ENCODE measurements at places on chromosomes 13 and 19.
A peak's percentile ranks its signal among the peaks of the same experiment; 100 is the strongest.

DNA sequence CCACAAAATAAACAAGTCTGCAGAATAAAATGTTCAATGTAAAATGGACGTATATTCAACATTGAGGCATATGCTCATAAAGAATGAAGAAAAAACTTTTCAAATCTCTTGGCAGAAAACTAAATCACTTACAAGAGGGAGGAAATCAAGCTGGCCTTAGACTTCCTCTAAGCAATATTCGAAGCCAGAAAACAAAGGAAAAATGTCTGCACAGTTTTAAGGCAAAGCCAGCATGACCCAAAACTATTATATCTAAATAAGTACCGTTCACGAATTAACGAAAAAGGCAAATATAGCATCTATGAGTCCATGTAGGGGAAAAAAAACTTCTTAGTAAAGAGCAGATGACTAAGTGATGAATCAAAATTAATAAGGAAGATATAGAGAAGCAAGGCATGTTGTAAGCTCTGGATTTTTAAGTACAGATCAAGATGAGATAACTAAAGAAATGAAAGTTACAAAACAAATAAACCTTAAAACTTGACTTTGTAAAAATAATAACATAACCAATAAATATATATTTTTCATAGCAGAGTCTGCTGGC lies 101.3 kb downstream of the KCNRG start:
- H3K27ac ChIP-seq = no peak overlapping the region
- H3K36me3 ChIP-seq = no peaks in the 10 kb centered on the region
- H3K4me3 ChIP-seq = no peak overlapping the region

DNA sequence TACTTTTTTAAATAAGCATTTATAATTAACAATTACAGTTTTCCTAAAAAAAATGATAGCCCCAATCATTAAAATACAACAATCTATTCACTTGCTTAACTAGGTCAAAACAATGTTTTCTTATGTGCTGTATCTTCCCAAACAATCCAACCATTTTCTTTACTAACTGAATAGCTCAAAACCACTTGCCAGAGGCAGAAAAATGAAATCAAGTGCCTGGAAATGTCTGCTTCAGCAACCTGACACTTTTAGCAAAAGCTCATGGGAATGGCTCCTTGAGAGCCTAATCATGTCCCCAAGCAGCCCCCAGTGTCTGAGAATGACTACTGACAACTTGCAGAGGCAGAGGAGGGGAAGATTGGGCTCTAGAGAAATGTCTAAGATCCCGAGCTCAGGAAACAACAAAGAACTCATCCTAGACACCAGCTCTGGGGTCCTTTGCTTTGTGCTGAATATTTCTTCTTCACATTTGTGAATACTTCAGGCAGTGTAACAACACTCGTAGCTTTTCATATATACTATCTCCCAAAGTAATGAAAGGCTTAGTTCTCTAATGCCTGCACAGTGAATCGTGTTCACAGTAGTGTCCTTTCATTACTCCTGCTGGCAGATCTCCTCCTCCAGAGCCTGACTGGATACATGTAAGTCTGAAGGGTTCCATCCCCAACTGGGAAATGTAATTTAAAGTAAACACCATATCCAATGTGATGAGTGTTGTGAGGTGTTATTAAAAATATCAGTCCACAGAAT lies 280.0 kb downstream of the LHFPL6 start:
- H3K27ac ChIP-seq = no peak overlapping the region
- no peak overlapping the region for H3K4me3 ChIP-seq

GRCh38 chr19:44718441-44719261 lies 19.7 kb downstream of the CEACAM16 start:
- H3K36me3 ChIP-seq = no peaks in the 10 kb centered on the region
- no peaks in the 10 kb centered on the region for H3K27me3 ChIP-seq
- H3K4me1 ChIP-seq = peaks cover 18% of the 10 kb centered on the region

DNA sequence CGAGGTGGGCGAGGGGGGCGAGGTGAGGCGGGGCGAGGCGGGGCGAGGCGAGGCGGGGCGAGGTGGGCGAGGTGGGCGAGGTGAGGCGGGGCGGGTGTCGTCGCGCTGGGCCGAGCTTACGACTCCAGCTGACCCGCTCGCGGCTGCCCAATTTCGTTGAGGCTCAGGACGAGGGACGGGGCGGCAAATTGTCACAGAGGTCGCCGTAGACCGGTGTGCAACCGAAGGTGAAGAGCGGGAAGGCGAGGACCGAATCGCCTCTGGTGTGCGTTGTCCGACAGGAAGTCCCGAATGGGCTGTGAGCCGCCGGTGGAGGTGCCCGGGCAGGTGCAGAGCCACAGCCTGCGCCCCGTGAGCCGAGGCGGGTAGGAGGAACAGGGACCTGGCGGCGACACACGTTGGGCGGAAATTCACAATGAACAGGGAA lies at the start of gene LACC1:
Gene LACC1, plus strand, starts transcription at position 150 of the 427 bp plus-strand sequence. CDS start 1,082 bp downstream, outside the sequence.
- peaks cover 11% of the 10 kb centered on the region for H3K4me1 ChIP-seq
- H3K4me3 ChIP-seq = peak within 1 kb of the TSS; percentile 75
- H3K36me3 ChIP-seq = no peaks in the 10 kb centered on the region
- peak within 1 kb of the TSS; percentile 87 for H3K27ac ChIP-seq
- peak; percentile 7 for DNase-seq
- no peaks in the 10 kb centered on the region for H3K27me3 ChIP-seq

DNA sequence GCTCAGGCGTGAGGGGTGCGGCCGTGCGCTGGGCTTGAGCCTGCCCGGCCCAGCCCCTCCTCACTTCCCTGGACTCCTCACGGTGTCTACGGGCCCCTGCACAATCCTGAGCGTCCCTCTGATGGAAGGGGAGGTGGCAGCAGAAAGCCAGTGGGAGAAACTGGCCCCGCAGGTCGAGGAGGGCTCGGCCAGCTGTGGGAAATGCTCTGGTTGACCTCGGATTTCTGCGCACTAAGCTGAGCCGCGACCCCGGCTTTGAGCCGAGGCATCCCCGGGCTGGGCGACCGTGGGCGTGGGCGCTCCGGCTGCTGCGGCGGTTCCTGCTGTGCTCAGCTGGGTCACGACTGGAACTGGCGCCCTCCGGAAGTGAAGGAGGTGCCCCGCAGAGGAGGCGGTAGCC lies 70.1 kb downstream of the ZNF208 start:
- no peak overlapping the region for H3K27ac ChIP-seq
- no peak for DNase-seq
- H3K27me3 ChIP-seq = no peaks in the 10 kb centered on the region
- H3K36me3 ChIP-seq = no peaks in the 10 kb centered on the region

DNA sequence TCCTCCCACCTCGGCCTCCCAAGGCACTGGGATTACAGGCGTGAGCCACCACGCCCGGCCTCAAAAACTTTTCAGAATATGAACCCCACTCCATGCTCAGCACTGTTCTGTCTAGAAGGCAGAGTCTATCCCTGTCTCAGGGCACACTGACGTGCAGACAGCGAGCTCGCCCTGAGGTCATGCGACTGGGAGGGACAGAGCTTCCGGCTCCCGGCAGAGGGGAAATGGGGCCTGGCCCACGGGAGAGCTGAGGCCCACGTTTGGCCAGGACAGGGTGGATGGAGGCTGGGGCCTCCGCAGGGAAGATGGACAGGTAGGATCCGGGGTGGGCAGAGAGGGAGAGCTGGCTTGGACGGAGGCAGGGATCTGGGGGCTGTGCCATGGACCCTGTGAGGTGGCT lies 2.8 kb upstream of the AZU1 start:
- no peaks in the 10 kb centered on the region for H3K36me3 ChIP-seq
- H3K27me3 ChIP-seq = peaks cover 2% of the 10 kb centered on the region
- no peak overlapping the region for H3K4me3 ChIP-seq
- DNase-seq = no peak
